Karpas-422 (cell line): ENCODE measurements at places on chromosomes 6 and 20. TPM values are rescaled to one million over a fixed set of nuclear protein-coding genes. Genes with fewer than 3 reads are reported as not detected.

SOX18 gene
- total RNA-seq = not detected in 2 replicates

TNFAIP3 gene
- 0.72 and 0.75 TPM in 2 replicates for total RNA-seq

- no peak for DNase-seq
These were observed 86.8 kb downstream of the CDC40 start for GRCh38 chr6:110266996-110267395.

GRCh38 chr6:23036406-23036983, 467.1 kb downstream of the HDGFL1 start:
- no peak for DNase-seq

PARD6B gene
- 2.6 and 5.9 TPM in 2 replicates for total RNA-seq

GRCh38 chr6:148272597-148272996, 70.0 kb upstream of the SASH1 start:
- no peak for DNase-seq

GRCh38 chr20:8524101-8525016, 392.3 kb downstream of the PLCB1 start:
- DNase-seq = no peak

DNA sequence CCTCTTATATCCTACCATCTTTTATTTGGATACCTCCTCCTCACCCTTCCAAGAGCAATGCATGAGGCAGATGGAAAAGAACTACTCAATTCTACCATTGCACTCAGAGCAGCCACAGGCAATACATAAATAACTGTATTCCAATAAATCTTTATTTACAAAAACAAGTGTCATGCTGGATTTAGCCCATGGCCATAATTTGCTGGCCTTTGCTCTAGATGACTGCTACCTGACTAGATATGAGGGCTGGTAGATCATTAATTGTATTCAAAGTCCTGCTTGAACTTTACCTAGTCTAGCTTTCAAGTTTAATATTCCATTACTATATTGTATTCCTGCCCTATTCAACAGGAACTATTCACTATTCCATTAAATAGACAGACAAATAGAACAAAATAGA, 37.1 kb downstream of the AFG1L start:
- no peak for DNase-seq

DNA sequence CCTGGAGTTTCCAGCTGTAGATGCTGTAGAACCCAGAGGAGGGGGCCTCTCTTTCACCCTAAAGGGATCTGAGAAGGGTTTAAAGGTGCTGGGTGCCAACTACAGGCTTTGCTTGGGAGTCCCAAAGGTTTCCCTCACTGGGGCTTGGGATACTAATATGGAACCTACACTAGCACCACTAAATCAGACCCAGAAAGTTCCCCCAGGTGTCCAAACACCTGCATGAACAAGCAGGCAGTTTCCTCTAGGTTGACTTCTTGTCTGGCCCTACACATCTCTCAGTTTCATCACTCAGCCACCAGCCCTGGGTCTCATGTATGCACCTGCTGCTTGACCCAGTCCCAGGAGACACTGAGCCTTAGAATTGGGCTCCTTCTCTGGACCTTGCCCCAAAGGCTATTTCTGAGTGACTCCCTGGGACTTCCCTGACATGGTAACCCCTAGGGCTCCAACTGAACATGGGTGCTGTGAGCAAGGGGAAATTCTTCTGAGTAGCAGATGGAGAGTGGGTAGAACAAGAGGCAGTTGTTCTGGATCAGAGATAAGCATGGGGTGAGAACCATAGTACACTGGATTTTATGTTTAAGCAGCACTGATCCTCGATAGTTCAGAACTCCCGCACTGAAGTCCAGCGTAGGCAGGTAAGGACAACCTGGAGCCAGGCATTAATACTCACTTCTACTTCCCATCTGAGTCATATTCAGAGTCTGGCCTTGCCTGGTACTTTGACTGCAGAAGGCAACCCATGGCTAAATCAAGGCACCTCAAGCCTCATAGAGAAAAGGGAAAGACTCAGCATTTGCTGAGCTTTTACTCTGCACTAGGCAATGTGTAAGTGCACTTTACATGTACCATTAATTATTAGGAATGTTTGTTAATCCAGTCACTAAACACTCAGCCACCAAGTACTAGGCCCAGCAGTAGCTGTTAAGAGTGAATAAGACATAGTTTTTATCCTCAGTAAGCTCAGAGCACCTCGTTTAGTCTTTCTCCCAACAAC, 16.8 kb downstream of the BCL2L1 start:
- DNase-seq = no peak
